ENCODE measurements at places on chromosomes 7 and 10. TPM values are rescaled to one million over a fixed set of nuclear protein-coding genes. Genes with fewer than 3 reads are reported as not detected.

Gene CRHR2
- not detected for total RNA-seq

Gene ZNF485
- 8.0 TPM for total RNA-seq

Gene C10orf71
- total RNA-seq, result not detected

- no peak for DNase-seq
Observed at GRCh38 chr10:6995341-6995740, 415.3 kb upstream of the PRKCQ start.

GRCh38 chr7:141156407-141156806 lies 82.5 kb downstream of the TMEM178B start:
- DNase-seq, result no peak

GRCh38 chr10:111148440-111148839 lies 71.6 kb downstream of the ADRA2A start:
- no peak for DNase-seq

- DNase-seq, result no peak
Observed at GRCh38 chr7:21891291-21891690, 54.4 kb downstream of the CDCA7L start.

DNA sequence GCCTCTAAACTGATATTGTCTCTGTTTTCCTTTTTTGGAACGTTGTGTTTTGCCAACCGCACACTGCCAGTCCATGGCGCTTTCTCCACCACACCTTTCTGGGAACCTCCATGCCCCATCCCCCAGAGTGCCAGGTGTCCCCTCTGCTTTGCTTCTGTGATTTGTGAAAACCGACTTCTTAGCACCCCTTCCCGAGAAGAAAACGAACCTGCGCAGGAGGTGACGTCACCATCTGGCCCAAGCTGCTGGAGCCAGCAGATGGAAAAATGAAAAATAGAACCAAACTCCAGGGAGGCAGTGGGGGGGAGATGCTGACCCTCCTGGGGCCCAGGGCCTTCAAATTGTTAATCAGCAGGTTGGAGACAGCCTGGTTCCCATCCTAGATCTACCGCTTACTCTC lies 103.8 kb downstream of the HTR5A start:
- DNase-seq, result no peak

DNA sequence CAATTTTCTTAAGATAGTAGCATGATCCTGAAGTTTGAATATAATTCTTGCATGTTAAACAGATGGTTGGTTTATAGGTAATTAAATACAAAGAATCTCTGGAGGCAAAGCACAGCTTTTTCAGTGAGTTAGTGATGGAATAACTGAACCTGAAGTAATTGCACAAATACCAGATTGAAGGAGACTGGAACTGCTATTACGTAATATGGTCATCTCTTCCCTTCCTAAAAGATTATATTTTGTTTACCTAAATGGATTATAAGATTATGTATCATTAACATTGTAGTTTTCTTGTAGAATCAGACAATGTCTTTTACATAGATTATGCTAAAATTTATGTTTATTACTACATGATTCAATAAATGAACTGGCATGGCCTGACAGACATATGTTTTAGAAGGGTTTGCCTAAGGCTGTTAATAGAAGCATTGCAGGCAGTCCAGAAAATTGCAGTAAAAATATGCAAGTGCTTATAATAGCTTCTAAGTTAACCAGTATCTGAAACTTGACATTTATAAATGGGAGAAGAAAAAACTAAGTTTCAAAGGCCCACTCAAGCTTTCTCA lies 35.8 kb upstream of the GPR37 start:
- DNase-seq, result no peak

- no peak for DNase-seq
Observed at GRCh38 chr10:52436664-52437063, 122.6 kb downstream of the DKK1 start.

GRCh38 chr10:103458720-103459119 lies at the start of gene CALHM1:
Gene CALHM1 (minus strand): TSS chr10:103458900. CDS start chr10:103458751, 149 bp downstream.
- DNase-seq, result no peak

DNA sequence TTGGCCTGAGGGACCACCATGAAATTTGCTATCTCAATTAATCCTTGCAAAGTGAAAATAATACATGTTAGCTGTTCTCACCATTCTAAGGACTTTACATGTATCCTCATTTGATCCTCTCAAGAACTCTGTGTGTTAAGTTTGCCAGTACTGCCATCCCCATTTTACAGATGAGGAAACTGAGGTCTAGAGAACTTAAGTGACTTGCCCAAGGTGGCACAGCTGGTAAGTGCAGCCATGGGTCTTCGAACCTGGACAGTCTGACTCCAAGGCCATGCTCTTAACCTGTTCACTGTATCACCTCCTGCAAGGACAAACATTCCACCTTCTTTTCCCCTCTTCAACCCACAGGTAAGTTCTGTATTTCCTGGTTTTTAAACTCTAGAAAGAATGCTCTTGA lies 85.3 kb upstream of the NFE2L3 start:
- DNase-seq, result no peak

- no peak for DNase-seq
Observed at GRCh38 chr10:116132780-116133399, 140.1 kb downstream of the GFRA1 start.

Measured in activated T-cell treated with anti-CD3 and anti-CD28 coated beads, Interleukin-2, amount 50 U/mL, for 4 hours (primary cell).